Right atrium auricular region (tissue), 2 donors: ENCODE measurements at places on chromosomes 11 and 22. TPM values are rescaled to one million over a fixed set of nuclear protein-coding genes. Genes with fewer than 3 reads are reported as not detected.

Gene OR52H1
- not detected for total RNA-seq

GRCh38 chr11:72781313-72782080 is 12.3 kb downstream of the STARD10 start:
- H3K27ac ChIP-seq: peak overlapping the region; percentile 49
- no peaks in the 10 kb centered on the region for H3K27me3 ChIP-seq
- H3K36me3 ChIP-seq: no peaks in the 10 kb centered on the region
- H3K4me1 ChIP-seq: no peaks in the 10 kb centered on the region

GRCh38 chr11:110447343-110447742 is 17.6 kb downstream of the FDX1 start:
- no peak overlapping the region for H3K4me3 ChIP-seq
- DNase-seq: no peak
- H3K4me1 ChIP-seq: no peaks in the 10 kb centered on the region
- no peaks in the 10 kb centered on the region for H3K27me3 ChIP-seq
- H3K36me3 ChIP-seq: no peaks in the 10 kb centered on the region

- no peak for DNase-seq
- H3K4me1 ChIP-seq: no peaks in the 10 kb centered on the region
- no peaks in the 10 kb centered on the region for H3K36me3 ChIP-seq
- no peaks in the 10 kb centered on the region for H3K27me3 ChIP-seq
- H3K27ac ChIP-seq: no peak overlapping the region
Observed at GRCh38 chr11:78037825-78038620, 14.9 kb upstream of the KCTD14 start.

DNA sequence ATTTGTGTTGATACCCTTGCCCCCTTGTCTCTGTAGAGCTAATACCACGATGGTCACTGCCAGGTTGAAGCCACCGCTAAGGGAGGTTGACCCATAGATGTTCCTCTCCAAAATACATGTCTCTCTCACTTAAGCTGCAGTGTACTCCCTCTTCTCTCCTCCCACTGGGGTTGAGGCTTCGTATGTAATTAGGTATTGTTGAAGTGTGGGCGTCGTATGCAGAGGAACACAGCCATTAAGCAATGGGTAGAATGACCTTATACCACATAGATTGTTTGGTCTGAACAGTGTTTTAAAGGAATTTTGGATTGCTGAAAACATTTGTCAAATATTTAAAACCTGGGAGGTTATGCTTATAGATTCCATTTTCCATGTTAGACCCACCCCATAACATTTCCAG is 71.9 kb downstream of the TRAF6 start:
- H3K4me1 ChIP-seq: no peaks in the 10 kb centered on the region
- no peak for DNase-seq
- no peaks in the 10 kb centered on the region for H3K27me3 ChIP-seq
- no peak overlapping the region for H3K4me3 ChIP-seq
- H3K36me3 ChIP-seq: no peaks in the 10 kb centered on the region

GRCh38 chr11:115324581-115325432 is 179.4 kb downstream of the CADM1 start:
- H3K4me1 ChIP-seq: no peaks in the 10 kb centered on the region
- no peaks in the 10 kb centered on the region for H3K36me3 ChIP-seq
- no peak for DNase-seq
- no peak overlapping the region for H3K27ac ChIP-seq
- no peaks in the 10 kb centered on the region for H3K27me3 ChIP-seq
- peak overlapping the region; percentile 10 for H3K4me3 ChIP-seq
